ENCODE measurements at places on chromosomes 12 and 14.
A peak's percentile ranks its signal among the peaks of the same experiment; 100 is the strongest.

- no peak for DNase-seq
These were observed 1319.8 kb downstream of the TMEM121 start for GRCh38 chr14:106846218-106846617.

DNA sequence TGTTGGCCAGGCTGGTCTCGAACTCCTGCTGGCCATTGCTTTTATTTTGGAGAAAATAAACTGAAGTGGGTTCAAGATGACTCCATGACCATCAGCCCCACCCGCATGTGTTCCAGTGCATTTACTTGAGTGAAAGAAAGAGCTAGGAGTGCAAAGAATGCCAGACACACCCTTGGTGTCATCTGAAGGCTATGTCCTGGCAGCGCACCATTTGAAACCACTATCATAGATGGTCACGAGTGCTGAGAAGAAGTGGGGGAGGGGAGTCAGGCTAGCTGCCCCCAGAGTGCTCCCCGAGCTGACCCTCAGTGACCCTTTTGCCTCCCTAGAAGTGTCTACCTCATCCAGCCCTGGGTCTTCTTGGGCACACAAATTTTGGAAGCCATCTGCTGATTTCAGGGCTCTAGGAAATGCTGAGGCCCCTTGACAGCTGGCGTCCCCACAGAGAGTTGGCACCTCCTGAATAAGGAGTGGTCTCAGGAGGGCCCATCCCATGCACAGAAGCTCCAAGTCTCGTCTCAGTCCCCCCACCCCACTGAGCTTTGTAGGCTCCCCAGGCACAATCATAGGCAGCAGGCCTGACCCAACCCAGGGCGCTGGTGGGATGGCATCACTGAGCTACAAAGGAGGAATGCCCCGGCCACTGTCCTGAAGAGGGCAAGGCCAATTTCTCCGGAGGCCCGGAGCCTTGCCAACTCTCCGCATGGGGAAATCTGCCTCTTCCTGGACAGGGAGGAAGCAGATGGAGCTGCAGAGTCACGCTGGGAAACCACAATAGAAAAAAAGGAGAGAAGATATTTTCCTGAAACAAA lies 28.0 kb downstream of the PXN start:
- no peak for DNase-seq

DNA sequence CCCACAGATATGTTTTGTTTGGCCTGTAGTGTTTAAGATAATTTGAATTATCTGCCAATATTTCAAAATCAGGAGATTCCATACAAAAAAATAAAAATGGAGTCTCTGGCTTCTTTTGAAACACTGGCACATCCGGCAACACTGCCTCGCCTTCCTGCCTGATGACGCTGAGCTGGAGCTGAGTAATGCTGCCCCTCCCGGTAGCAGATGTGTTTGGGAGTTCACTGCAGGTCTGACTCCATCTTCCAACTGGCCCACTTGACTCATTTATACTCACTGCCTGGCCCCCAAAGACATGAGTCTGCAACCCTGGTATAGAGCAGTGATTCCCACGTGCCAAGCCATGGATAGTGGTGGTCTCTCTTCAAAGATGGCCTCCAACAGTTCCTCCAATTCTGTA lies 7.4 kb downstream of the CIT start:
- no peak for DNase-seq

GRCh38 chr12:85183855-85184254 lies 96.2 kb upstream of the ALX1 start:
- DNase-seq: no peak

DNA sequence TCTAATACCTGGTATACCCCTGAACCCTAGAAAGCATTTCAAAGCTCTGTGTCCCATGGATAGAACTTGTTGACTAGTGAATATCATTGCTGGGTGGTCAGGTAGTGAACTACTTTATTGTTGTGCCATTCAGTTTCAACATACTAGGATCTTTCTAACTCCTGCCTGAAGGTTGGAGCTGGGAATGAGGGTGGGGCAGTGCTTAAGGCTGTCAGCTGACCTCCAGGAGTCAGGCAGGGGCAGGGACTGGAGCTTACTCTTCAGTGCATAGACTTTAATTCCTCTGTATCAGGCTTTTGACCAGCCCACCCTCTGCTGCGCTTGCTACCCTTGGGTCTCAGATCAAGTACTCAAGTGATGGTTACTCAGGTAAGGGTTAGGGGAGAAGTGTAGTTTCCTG lies 102.6 kb upstream of the RFX4 start:
- DNase-seq: no peak

DNA sequence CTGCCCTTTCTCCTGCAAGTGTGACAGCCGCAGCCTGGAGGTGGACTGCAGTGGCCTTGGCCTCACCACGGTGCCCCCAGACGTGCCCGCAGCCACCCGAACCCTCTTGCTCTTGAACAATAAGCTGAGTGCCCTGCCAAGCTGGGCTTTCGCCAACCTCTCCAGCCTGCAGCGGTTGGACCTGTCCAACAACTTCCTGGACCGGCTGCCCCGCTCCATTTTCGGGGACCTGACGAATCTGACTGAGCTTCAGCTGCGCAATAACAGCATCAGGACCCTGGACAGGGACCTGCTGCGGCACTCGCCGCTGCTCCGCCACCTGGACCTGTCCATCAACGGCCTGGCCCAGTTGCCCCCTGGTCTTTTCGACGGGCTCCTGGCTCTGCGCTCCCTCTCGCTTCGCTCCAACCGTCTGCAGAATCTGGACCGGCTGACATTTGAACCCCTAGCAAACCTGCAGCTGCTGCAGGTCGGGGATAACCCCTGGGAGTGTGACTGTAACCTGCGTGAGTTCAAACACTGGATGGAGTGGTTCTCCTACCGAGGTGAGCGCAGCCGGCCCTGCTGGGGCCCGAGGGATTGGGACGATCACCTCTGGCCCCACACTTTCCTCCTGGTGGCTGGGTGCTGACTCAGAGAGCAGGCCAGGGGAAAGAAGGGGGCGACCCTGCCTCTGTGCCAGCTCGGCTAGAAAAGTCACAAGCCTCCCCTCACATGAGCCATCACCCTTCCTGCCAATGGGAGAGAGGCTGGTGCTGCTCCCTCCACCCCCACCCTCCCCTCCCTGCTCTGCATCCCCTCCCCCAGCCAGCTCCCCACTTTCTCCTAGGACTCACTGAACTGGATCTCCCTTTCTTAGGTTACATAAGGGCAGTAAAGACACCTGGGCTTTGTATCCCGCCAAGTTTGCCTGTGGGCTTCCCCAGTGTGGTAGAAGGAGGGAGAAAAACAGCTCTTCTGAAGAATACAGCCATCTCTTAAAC lies 10.9 kb downstream of the LRTM2 start:
- DNase-seq: peak; percentile 69

- DNase-seq: no peak
These were observed 8.9 kb upstream of the GLRX5 start for GRCh38 chr14:95525999-95526398.

Data from GM13977 (cell line).